ENCODE measurements at places on chromosomes 13 and 19.

GRCh38 chr13:63636316-63636993 is 2220.8 kb upstream of the PCDH20 start:
- no peak for DNase-seq

DNA sequence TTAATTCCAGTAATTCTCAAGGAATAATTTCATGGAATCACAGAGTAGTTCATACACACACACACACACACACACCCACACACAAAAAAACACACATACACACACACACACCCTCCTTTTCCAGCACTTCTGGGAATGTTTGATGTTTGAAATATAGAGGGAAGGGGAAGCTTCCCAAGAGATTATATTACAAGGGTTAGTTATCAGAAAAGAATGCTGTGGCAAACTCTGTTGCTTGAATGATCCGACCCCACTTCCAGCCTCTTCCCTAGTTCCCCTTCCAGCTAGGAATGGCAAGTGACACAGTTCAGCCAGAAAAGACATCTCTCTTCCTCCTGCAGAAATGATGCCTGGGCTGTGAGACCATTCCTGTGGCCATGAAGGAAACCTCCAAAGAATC is 49.9 kb downstream of the KCTD12 start:
- no peak for DNase-seq

DNA sequence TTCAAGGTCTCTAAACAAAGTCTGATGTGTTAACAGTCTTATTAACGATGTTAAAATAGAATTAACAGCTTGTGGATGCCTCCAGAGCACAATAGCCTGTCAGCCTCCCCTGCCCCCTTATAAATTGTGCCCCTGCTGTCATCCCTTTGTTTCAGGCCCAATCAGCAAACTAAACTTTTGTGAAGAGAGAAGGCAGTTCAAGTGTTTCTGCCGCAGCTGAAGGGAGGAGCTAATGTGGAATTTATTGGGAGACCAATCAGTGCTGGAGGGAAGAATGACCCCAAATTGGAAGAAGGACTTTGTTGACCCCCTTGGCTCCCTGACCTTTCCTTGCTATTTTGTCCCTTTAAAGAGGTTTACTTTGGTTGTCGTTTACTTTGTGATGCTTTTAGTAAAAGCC is 160.5 kb downstream of the TM9SF2 start:
- DNase-seq, result no peak

- no peak for DNase-seq
These were observed 16.8 kb downstream of the NFIC start for GRCh38 chr19:3383121-3383722.

DNA sequence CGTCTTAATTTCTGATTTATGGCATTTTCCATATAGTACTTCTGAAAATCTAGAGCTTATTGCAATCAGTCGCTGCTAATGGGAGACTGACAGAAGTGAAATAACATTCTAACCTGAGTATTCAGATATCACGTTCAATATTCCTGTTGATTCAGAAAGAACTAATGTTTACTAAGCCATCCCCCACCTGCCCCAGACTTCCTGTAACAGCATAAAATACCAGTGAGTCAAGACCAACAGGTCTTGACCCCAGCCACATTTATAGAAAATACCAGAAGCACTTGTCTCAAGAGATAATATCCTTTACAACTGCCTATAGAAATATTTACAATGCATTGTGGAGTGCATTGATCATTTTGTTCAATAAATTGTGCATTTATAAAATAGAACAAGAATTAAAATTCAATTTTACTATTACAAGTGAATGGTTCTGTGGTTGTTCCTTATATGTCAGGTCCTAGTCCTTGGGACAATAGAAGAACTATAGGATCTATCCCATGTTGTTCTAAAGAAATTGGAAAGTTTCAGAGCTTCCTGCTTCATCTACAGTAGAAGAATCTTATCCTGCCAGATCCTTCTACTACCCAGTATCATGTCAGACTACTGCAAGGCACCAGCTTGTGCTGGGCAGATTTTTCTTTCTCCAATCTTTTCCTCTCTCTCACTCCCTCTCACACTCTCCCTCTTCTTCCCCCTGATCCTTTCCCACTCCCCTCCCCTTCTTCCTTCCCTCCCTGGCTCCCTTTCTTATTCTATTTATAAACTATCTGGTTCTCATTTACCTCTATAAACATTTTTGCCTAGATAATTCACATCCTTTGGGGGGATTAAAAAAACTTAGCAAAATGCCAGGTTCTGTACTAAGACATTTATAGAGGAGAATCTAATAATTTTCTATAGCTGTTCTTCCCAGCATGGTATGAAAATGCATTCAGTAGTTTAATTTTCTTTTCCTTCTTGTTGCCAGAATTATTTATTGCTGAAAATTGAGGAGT is 629.9 kb downstream of the DIAPH3 start:
- DNase-seq, result no peak

- no peak for DNase-seq
These were observed 163.8 kb downstream of the SUCLA2 start for GRCh38 chr13:47837104-47837880.

GRCh38 chr19:2324220-2324948 is 4.0 kb downstream of the LSM7 start:
- DNase-seq, result no peak

GRCh38 chr19:30791088-30791487 is 418.9 kb downstream of the ZNF536 start:
- DNase-seq, result no peak

- DNase-seq, result no peak
These were observed 39.3 kb upstream of the SPART start for GRCh38 chr13:36385489-36385888.

DNA sequence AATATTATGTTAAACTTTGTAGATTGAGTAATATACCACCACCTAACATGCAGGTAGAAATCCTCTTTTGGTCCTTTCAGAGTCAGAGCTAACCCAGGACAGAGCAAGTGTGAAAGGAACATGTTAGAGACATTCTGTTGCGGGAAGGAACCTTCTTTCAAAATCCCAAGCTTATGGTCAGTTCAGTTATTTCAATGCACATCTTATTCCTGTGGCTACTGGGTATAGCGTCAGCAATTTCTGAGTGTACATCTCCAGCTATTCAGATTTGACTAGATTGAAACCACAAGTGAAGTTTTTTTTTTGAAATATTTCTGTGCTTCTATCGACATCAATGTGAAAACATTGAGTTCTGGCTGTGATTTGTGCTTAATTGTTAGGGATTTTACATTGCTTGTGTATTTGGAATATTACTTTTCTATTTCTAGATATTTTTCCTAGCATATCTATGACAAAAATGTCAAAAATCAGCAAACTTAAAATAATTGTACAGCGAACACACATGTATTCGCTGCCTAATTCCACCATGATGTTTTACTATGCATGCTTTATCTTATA is 165.3 kb downstream of the LMO7 start:
- DNase-seq, result no peak

DNA sequence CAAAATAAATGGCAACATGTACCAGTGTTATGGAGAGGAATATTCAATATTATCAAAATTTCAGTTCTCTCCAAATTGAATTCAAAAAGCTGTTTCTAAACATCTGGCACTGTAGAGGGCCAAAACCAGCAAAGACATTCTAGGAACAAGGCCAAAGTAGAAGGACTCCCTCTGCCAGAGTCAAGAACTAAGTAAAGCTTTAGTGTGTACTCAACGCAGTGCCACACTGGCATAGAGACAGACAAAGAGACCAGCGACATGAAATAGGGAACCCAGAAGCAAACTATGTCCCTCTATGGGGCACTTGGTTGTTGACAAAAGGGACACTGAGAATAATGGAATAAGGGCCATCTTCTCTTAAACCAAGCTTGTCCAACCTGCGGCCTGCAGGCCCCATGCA is 15.6 kb downstream of the SCGB2B2 start:
- no peak for DNase-seq

GRCh38 chr19:7699417-7700401 is 2.2 kb downstream of the FCER2 start:
- no peak for DNase-seq

- no peak for DNase-seq
These were observed 571 bp downstream of the SAFB2 start for GRCh38 chr19:5621945-5622464.

GRCh38 chr13:59837101-59837500 is 326.6 kb downstream of the DIAPH3 start:
- no peak for DNase-seq

DNA sequence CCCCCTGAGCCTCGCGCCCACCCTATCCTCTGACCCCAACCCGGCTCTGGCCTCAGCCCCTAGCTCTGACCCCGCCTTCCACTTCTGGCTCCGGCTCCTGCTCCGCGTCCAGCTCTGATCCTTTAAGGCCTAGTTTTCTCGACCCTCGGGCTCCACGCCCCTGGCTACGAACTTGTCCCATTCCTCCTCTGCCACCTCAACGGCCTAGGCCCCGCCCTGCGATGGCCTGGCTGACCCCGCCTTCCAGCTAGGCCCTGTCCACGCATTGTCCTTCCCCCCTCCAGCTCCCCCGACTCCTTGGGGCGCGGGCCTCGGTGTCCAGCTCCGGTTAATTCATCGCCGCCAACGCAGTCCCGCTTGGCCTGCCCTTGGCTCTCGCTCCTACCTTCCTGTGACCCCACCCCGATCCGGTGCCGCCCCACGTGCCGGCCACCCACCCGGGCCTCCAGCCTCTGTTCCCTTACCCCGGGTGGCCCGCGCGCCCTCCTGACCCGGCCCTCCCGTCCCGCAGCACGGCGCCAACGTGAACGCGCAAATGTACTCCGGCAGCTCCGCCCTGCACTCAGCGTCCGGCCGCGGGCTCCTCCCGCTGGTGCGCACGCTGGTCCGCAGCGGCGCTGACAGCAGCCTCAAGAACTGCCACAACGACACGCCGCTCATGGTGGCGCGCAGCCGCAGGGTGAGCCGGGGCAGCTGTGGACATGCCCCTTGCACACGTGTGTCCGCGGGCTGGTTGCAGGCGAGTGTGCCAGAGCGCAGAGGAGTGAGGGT is 9.4 kb downstream of the BCL3 start:
- no peak for DNase-seq

DNA sequence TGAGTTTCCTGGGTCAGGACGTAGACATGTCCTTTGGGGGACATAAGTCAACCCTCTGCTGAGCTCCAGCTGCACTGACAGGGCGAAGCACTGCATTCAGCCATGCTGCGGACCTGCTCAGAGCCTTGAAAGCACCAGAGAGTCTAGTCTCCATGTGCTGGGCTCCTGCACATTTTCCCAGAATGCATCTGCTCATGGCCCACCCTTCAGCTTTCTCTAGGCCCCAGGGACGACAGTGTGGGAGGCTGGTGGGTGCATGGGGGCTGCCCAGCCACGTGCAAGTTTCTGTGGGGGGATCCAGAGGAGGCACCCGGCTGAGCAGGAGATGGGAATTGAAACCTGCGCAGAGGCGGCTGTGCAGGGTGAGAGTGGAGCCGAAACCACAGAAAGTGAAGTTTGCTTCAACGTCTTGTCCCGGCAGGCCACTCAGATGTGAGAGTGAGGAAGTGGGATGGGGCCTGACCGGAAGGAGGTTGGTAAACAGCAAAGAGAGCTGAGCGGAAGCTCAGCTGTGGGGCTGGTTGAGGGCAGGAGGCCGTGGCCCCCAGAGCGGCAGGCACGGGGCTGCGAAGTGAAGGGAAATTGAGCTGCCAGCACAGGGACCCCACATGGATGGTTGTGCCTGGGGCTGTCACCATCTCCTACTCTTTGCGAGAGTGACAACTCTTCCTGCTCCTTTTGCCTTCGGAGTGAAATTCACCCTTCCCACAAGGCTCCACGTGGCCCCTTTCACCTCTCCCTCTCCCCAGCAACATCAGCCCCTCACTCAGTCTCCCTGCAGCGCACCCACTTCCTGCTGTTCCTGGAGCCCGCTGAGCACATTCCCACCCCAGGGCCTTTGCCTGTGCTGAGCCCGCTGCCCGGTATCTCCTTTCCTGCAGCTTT is 11.8 kb downstream of the PGLS start:
- DNase-seq, result no peak

DNA sequence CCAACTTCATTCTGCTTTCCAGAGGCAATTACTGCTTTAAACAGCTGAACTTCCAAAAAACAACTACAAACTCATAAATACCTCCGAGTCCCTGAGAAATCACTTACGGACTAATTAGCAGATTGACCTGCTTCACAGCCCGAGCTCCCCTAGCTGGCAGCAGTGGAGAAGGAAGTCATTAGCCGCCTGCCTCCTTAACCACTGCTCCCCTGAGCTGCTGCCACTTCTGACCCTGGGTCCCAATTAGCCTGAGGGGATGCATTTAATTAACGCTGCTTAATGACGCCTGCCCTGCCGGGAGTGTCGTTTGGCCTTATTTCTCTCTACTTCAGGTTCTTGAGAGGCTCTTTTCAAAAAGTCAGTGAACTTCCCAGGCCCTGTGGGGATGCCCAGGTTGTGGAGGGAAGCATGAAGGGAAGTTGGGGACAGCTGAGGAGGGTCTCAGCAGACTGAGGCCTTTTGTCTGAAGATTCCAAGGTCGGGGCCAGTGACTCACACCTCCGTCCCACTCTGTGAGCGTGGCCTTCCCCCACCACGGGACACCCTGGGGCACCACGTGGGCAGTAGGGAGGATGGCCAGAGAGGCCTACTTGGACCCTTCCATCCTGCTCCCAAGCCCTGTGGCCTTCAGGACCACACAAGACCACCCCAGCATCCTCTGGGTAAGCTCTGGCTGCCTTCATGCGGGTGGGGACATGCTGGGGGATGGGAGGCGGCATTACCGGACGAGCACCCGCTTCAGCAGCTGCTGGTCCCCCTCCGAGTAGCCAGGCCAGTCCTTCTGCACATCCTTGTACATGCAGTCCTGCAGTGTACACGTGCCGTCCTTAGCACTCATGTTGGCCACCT is 19.8 kb upstream of the ISYNA1 start:
- no peak for DNase-seq

GRCh38 chr19:38360839-38361631 is 13.3 kb upstream of the PSMD8 start:
- DNase-seq, result no peak

- no peak for DNase-seq
These were observed 1.2 kb upstream of the GRAMD1A start for GRCh38 chr19:34998777-34999497.

DNA sequence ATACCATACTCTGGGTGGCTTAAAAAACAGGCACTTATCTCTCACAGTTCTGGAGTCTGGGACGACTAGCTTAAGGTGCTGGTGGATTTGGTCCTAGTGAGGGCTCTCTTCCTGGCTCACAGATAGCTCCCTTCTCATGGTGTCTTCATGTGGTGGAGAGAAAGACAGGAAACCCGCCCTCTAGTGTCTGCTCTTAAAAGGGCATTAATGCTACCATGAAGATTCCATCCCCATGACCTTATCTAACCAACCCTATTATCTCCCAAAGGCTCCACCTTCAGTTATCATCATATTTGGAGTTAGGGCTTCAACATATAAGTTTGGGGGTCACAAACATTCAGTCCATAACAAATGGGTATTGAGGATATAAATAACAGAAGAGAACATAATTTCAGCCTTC is 139.4 kb downstream of the HS6ST3 start:
- DNase-seq, result no peak

- no peak for DNase-seq
These were observed 26.5 kb downstream of the PPP2R1A start for GRCh38 chr19:52216401-52216800.
